ENCODE measurements at places on chromosomes 4 and X. TPM values are rescaled to one million over a fixed set of nuclear protein-coding genes. Genes with fewer than 3 reads are reported as not detected.

GRCh38 chr4:109007976-109008375 is 245.1 kb upstream of the ETNPPL start:
- H3K27me3 ChIP-seq = no peaks in the 10 kb centered on the region
- H3K4me3 ChIP-seq = no peak overlapping the region
- no peak overlapping the region for H3K27ac ChIP-seq
- no peak for DNase-seq
- peaks cover 8% of the 10 kb centered on the region for H3K4me1 ChIP-seq
- no peaks in the 10 kb centered on the region for H3K36me3 ChIP-seq

DNA sequence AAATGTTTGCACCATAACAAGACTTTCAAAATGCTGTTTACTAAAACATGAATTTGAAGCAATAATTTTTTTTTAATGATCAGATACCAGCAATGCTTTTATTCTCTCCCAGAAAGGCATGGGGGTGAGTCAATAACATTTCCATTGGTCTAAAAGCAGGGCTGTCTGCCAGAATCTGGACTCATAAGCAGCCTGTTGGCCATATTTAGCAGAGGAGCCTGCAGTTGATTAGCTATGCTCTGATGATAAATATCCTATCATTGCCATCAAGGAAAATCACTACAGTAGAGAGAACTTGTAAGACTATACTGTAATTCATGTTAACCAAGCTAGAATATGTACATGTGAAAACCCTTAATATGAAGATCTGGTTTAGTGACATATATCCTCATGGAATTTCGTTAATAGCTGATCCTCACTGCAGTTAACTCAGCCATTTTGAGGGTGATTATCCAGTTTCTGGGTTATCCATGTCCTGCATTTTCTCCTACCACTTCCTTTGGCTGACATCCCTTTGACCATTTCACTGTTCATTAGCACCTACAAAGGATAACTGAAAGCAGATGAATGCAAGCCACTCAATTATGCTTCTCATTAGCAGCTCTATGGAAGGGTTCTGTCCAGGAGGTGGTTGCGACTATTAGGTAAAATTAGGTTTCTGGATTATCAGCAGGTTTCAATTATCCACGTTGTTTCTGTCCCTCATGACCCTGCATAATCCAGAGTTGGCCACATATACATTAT is 72.9 kb upstream of the DIAPH2 start:
- no peak overlapping the region for H3K4me3 ChIP-seq
- H3K27ac ChIP-seq = no peak overlapping the region
- H3K4me1 ChIP-seq = no peaks in the 10 kb centered on the region
- no peak for DNase-seq
- H3K36me3 ChIP-seq = no peaks in the 10 kb centered on the region

Gene TRIM2
- total RNA-seq = 0.44 TPM

Gene PCDH19
- total RNA-seq = not detected

DNA sequence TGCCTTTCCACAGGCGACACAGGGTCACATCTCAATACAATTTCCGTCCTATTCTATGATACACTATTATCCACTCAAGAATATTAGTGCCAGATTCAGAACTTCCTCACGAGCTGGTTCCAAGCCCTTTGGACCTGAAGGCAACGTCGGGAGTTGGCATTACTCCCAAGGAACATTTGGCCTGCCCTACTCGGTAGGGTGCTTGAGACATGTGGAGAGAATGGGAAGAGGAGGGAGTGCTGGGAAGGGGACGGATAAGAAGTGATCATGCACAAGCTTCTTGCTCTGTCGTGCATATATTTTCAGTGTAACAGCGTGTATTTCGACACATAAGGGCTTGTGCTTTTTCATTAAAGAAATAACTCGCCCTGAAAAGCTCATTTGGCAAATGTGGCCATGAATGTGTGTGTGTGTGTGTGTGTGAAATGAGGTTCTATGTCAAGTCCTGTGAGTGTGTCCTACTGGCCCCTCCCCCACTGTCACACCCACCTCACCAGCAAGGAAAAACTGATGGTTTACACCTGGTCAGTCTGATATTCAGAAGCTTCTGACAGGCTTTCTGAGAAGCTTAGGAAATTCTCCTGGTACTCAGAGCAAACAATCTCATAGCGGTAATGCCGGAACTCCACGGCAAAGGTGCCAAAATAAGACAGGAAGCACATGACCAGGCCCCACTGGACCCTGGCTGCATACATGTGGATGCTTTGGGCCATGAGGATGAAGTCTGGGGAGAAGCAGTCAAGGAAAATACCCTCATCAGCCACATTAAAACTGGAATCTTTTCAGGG is 54.8 kb downstream of the ENOPH1 start:
- no peak for DNase-seq
- H3K27ac ChIP-seq = no peak overlapping the region
- H3K4me3 ChIP-seq = no peak overlapping the region
- no peaks in the 10 kb centered on the region for H3K36me3 ChIP-seq
- no peaks in the 10 kb centered on the region for H3K27me3 ChIP-seq

Gene DMRTC1B
- total RNA-seq = 0.12 TPM

Gene SRPX
- 0.21 TPM for total RNA-seq

- H3K4me1 ChIP-seq = no peaks in the 10 kb centered on the region
- H3K27me3 ChIP-seq = no peaks in the 10 kb centered on the region
- no peak overlapping the region for H3K27ac ChIP-seq
- no peak overlapping the region for H3K4me3 ChIP-seq
- H3K36me3 ChIP-seq = no peaks in the 10 kb centered on the region
Measured at GRCh38 chr4:16582036-16582435, 316.4 kb downstream of the LDB2 start.

DNA sequence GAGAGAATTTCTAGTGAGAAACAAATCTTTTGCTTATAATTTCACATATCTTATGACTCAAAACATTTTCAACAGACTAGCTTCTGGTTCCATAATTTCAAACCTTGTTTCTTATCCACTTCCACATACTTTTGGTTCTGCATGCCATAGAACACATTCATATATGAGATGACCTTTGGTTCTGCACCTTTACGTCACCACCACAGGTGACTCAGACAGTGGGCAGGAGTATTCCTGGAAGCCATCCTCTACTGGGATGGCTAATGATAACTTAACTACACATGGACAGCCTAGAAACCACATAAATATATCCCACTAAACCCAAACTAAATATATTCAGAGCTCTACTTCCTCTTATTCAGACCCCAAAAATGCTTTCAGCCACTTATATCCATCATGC is 133.3 kb downstream of the DCK start:
- H3K27ac ChIP-seq = no peak overlapping the region
- H3K4me3 ChIP-seq = no peak overlapping the region
- H3K4me1 ChIP-seq = no peaks in the 10 kb centered on the region
- DNase-seq = no peak

DNA sequence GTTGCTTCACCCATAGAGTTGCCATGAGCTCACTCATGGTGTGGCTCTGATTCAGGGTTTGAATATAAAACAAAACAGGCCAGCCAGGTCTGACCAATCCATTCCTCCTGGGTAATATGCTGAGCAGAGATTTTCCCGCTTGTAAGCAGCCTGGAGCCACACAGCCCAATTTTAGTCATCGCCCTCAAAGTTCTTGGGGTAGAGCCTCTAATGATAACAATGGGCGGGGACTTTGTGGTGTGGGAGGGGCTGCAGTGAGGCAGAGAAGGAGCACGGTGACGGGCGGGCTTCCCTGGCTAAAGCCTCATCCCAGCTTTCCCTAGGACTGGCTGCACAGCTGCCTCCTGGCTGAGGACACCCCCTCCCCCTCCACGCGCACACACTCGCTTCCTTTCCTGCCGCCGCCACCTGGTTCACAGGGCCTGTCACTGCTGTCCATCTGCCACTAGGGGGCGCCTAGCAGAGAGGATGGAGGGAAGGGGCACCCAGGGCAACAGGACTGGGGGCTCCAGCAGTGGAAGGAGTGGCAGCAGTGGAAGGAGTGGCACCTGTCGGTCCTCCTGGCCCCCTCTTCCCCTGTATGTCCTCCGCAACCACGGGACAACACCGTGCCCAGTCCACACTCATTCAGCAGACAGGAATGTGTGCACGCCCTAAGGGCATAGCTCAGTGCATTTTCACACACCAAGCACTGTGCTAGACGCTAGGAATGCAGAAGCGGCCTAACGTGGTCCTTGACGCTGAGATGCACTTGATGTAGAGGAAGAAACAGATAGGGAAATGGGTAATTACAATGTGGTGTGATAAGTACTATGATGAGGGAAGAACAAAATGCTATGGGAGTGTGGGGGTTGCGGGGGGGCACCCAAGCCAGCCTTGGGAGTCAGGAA is 26.8 kb downstream of the PRPS1 start:
- DNase-seq = peak; percentile 70
- H3K4me1 ChIP-seq = peaks cover 14% of the 10 kb centered on the region
- H3K27ac ChIP-seq = peak overlapping the region; percentile 73
- H3K27me3 ChIP-seq = no peaks in the 10 kb centered on the region

- peaks cover 1% of the 10 kb centered on the region for H3K27me3 ChIP-seq
- H3K27ac ChIP-seq = no peak overlapping the region
- peaks cover 5% of the 10 kb centered on the region for H3K4me1 ChIP-seq
- no peak overlapping the region for H3K4me3 ChIP-seq
- DNase-seq = no peak
Measured at GRCh38 chr4:74083546-74083945, 15.4 kb downstream of the CXCL2 start.

GRCh38 chr4:97507587-97508245 is 635.6 kb downstream of the STPG2 start:
- no peaks in the 10 kb centered on the region for H3K4me1 ChIP-seq
- H3K4me3 ChIP-seq = no peak overlapping the region
- no peaks in the 10 kb centered on the region for H3K27me3 ChIP-seq
- H3K36me3 ChIP-seq = no peaks in the 10 kb centered on the region
- H3K27ac ChIP-seq = no peak overlapping the region

GRCh38 chrX:34144246-34144645 is 12.1 kb upstream of the FAM47A start:
- no peaks in the 10 kb centered on the region for H3K36me3 ChIP-seq
- no peaks in the 10 kb centered on the region for H3K27me3 ChIP-seq
- H3K27ac ChIP-seq = no peak overlapping the region
- DNase-seq = no peak
- H3K4me3 ChIP-seq = no peak overlapping the region

DNA sequence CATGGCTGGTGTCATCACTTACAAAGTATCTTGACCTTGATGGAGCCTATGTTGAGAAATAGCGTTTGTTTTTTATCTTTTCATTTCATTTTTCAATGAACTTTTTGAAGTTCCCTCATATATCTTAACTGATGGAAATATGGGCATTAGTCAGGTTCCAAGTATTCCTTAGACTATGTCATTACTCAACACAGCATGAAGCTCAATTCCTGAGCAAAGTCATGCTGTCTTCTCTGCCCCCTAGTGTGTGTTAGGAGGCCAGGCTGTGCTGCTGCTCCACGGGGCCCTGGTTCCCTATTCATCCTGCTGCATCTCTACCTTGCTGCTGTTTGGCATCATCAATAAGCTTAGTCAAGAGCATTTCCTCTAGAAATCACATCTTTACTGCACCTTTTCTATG is 40.9 kb downstream of the GPR143 start:
- H3K4me3 ChIP-seq = no peak overlapping the region
- H3K27ac ChIP-seq = no peak overlapping the region
- no peaks in the 10 kb centered on the region for H3K4me1 ChIP-seq
- no peaks in the 10 kb centered on the region for H3K27me3 ChIP-seq
- peaks cover 15% of the 10 kb centered on the region for H3K36me3 ChIP-seq
- no peak for DNase-seq

Gene MGAT4D
- total RNA-seq = not detected

GRCh38 chr4:7816771-7817170 is 122.9 kb downstream of the AFAP1 start:
- DNase-seq = no peak
- H3K4me1 ChIP-seq = peaks cover 4% of the 10 kb centered on the region
- no peak overlapping the region for H3K4me3 ChIP-seq
- no peak overlapping the region for H3K27ac ChIP-seq
- H3K27me3 ChIP-seq = no peaks in the 10 kb centered on the region
- peaks cover 2% of the 10 kb centered on the region for H3K36me3 ChIP-seq

Gene AFM
- total RNA-seq = not detected

- DNase-seq = no peak
- H3K4me3 ChIP-seq = no peak overlapping the region
- no peaks in the 10 kb centered on the region for H3K4me1 ChIP-seq
- no peaks in the 10 kb centered on the region for H3K36me3 ChIP-seq
- no peaks in the 10 kb centered on the region for H3K27me3 ChIP-seq
- H3K27ac ChIP-seq = no peak overlapping the region
Measured at GRCh38 chrX:116873671-116874070, 410.9 kb upstream of the CT83 start.

- no peak overlapping the region for H3K27ac ChIP-seq
- no peak overlapping the region for H3K4me3 ChIP-seq
- DNase-seq = no peak
- H3K36me3 ChIP-seq = no peaks in the 10 kb centered on the region
Measured at GRCh38 chr4:96164814-96165351, 325.0 kb downstream of the PDHA2 start.

Gene TMEM150C
- not detected for total RNA-seq

Gene ADH6
- not detected for total RNA-seq

Gene RS1
- not detected for total RNA-seq

DNA sequence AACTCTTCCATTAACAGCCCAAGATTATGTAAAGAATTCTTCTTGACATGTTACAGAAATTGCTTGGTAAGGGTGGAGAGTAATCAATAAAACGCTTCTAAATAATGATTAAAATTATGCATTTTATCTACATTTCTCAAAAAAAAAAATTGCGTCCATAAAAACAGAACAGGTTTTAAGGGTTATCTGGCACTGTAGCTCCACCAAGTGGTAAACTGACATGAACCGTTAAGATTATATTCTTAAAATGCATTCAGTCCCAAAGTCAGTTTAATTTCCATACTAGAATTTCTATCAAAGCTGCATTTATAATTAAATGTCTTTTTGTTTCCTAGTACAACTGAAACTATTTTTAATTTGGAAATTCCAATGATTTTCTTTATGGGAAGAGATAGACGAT is 214.0 kb upstream of the UGT8 start:
- H3K36me3 ChIP-seq = no peaks in the 10 kb centered on the region
- no peaks in the 10 kb centered on the region for H3K4me1 ChIP-seq
- peaks cover 2% of the 10 kb centered on the region for H3K27me3 ChIP-seq
- H3K27ac ChIP-seq = no peak overlapping the region
- DNase-seq = peak; percentile 21

Gene USP9X
- total RNA-seq = 45.5 TPM

Gene AGTR2
- total RNA-seq = not detected

DNA sequence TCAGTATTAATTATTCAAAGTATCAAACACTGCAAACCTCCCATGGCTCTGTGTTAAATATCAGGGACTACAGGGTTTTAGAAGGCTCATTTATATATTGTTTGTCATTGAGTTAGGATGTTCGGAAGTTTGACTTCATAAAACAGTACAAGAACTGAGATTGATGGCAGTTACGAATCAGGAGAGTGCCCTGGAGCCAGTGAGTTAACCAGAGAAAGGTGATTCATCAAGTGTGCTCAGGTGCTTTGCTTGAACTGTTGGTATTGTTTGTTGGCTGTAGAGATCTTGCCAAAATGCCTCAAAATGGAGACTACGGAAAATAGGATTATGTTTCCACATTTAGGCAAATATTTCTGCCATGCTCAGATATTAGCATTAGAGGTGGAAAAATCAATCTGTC is 7.5 kb upstream of the GPR101 start:
- no peak overlapping the region for H3K4me3 ChIP-seq
- DNase-seq = no peak
- H3K36me3 ChIP-seq = no peaks in the 10 kb centered on the region
- H3K27ac ChIP-seq = no peak overlapping the region

Gene CSAG2
- total RNA-seq = not detected

- H3K36me3 ChIP-seq = no peaks in the 10 kb centered on the region
- no peak overlapping the region for H3K4me3 ChIP-seq
- no peaks in the 10 kb centered on the region for H3K27me3 ChIP-seq
- H3K4me1 ChIP-seq = peaks cover 37% of the 10 kb centered on the region
- no peak for DNase-seq
Measured at GRCh38 chr4:7647186-7647585, 212.5 kb upstream of the PSAPL1 start.

GRCh38 chr4:73501664-73502265 is 20.2 kb downstream of the AFM start:
- H3K27me3 ChIP-seq = no peaks in the 10 kb centered on the region
- H3K27ac ChIP-seq = no peak overlapping the region
- H3K4me3 ChIP-seq = no peak overlapping the region
- no peaks in the 10 kb centered on the region for H3K4me1 ChIP-seq

Measured in activated CD4-positive, alpha-beta T cell treated with anti-CD3 and anti-CD28 coated beads, Interleukin-2, amount 10 ng/mL, durations not matched to agents 7 days and 5 days (primary cell).